Sigmoid colon (tissue), 7 donors: ENCODE measurements at places on chromosomes 4 and X. TPM values are rescaled to one million over a fixed set of nuclear protein-coding genes. Genes with fewer than 3 reads are reported as not detected.

The SHISA3 gene
- 2.1 TPM for polyA plus RNA-seq

The XAGE1A gene
- not detected for polyA plus RNA-seq

The TLR6 gene
- 3.2 TPM for polyA plus RNA-seq

The USP26 gene
- polyA plus RNA-seq, result not detected

The PUDP gene
- 18.2 TPM for polyA plus RNA-seq

DNA sequence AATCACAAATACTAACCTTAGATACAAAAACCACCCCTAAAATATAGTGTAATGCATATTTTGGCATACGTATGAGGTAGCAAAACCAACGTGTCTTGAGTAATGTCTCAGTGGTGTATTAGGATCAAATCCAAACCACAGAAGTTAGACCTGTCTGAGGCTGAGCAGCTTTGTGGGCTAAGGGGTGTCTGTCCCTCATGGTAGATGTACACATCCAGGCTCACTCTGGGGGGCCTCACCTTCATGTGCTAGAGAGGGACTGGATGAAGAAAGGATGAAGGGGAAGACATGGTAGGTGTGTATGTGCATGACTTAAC is 188.0 kb upstream of the TBC1D9 start:
- no peak overlapping the region for H3K4me3 ChIP-seq
- DNase-seq, result no peak
- no peaks in the 10 kb centered on the region for H3K36me3 ChIP-seq
- H3K27ac ChIP-seq, result peak overlapping the region; percentile 51

DNA sequence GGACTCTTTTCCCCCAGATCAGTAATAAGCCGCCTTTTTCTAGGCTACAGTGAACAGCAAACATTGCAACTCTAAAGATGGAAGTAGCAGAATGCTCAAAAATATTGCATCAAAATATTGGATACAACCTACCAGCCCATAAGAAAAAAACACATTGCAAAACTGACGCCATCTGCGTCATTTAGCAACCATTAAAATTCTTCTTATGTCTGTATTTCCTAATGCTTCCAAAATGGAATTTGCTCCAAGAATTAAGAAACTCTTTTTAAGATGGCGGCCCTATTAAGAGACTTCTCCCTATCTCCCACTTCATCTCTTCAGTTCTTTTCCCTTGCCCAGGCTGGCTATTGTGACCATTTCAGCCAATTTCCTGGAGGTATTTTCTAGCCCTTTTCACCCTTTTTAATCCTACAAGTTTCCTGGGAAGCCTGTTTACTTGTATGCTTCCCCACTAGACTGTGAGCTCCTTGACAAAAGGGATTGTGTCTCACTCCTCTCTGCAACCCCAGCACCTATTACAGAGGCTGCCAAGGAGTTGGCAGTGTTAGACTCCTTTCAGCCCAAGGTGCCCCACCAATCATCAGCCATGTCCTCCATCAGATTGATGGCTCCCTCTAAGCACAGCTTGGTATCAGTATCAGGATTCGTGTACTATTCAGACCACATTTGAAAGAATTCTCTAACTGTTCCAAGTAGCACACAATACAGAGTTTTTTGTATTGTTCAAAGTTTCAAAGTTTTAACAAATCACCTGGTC is 4.4 kb downstream of the GPC3 start:
- no peak overlapping the region for H3K27ac ChIP-seq
- H3K27me3 ChIP-seq, result peaks cover 5% of the 10 kb centered on the region
- no peaks in the 10 kb centered on the region for H3K4me1 ChIP-seq
- H3K36me3 ChIP-seq, result no peaks in the 10 kb centered on the region
- no peak for DNase-seq

DNA sequence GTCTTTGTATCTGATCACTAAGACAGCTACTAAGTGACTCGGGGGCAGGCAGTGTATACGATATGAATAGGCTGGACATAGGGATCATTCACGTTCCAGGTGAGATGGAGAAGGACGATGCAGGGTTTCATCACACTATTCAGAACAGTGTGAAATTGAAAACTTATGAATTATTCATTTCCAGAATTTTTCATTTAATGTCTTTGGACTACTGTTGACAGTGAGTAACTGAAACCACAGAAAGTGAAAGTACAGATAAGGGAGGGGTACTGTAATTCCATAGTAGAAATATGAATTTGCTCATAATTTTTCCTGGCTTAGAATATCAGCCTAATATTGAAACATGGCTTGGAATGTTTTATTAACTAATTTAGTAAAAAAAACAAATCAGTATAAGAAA is 24.4 kb downstream of the TMEM144 start:
- H3K36me3 ChIP-seq, result no peaks in the 10 kb centered on the region
- no peaks in the 10 kb centered on the region for H3K27me3 ChIP-seq
- no peak overlapping the region for H3K27ac ChIP-seq
- H3K4me3 ChIP-seq, result no peak overlapping the region
- no peak for DNase-seq
- H3K4me1 ChIP-seq, result no peaks in the 10 kb centered on the region

DNA sequence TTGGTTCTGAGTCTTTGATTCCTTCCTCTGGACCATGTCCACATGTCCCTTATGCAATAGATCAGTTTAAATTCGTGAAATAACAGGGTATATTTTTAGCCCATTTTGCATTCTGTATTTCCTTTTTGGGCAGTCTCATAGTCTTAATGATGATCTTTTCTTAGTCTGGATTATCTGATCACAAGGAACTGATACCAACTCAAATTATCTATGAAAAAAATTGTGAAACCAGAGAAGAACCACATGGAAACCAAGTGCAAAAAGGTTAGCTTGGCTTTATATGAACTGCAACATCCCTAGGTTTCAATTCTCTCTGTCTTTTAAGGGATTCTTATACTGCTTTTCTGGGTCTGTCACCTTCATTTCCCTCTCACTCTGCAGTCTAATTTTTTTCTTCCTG is 608.6 kb upstream of the AADAT start:
- H3K27me3 ChIP-seq, result no peaks in the 10 kb centered on the region
- H3K27ac ChIP-seq, result no peak overlapping the region
- no peaks in the 10 kb centered on the region for H3K36me3 ChIP-seq
- H3K4me1 ChIP-seq, result no peaks in the 10 kb centered on the region

- no peaks in the 10 kb centered on the region for H3K36me3 ChIP-seq
- no peaks in the 10 kb centered on the region for H3K4me1 ChIP-seq
- no peaks in the 10 kb centered on the region for H3K27me3 ChIP-seq
- no peak overlapping the region for H3K4me3 ChIP-seq
Measured at GRCh38 chr4:103397541-103397940, 199.4 kb upstream of the CENPE start.

DNA sequence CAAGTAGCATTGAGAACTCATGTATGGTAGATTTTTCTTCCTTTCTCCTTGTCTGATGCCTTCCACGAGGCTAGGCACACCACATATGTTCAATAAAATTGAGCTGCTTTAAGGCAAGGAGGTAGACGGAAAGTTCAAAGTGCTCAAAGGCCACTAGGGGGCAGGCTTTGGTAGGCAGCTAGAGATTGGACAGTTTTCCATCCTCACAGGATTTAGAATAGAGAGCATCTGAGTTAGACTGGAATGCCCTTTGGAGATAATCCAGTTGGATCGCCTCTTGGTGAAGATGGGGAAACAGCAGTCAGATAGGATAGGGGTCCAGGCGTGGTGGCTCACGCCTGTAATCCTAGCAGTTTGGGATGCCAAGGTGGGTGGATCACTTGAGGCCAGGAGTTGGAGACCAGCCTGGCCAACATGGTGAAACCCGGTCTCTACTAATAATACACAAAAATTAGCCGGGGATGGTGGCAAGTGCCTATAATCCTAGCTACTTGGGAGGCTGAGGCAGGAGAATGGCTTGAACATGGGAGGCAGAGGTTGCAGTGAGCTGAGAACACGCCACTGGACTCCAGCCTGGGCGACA is 30.4 kb downstream of the ELF4 start:
- H3K27ac ChIP-seq, result no peak overlapping the region
- H3K27me3 ChIP-seq, result no peaks in the 10 kb centered on the region
- peak; percentile 83 for DNase-seq
- H3K36me3 ChIP-seq, result no peaks in the 10 kb centered on the region

- H3K27ac ChIP-seq, result no peak overlapping the region
- peaks cover 33% of the 10 kb centered on the region for H3K27me3 ChIP-seq
- H3K36me3 ChIP-seq, result no peaks in the 10 kb centered on the region
- peak; percentile 62 for DNase-seq
Measured at GRCh38 chr4:3674479-3674851, 91.7 kb upstream of the ADRA2C start.

DNA sequence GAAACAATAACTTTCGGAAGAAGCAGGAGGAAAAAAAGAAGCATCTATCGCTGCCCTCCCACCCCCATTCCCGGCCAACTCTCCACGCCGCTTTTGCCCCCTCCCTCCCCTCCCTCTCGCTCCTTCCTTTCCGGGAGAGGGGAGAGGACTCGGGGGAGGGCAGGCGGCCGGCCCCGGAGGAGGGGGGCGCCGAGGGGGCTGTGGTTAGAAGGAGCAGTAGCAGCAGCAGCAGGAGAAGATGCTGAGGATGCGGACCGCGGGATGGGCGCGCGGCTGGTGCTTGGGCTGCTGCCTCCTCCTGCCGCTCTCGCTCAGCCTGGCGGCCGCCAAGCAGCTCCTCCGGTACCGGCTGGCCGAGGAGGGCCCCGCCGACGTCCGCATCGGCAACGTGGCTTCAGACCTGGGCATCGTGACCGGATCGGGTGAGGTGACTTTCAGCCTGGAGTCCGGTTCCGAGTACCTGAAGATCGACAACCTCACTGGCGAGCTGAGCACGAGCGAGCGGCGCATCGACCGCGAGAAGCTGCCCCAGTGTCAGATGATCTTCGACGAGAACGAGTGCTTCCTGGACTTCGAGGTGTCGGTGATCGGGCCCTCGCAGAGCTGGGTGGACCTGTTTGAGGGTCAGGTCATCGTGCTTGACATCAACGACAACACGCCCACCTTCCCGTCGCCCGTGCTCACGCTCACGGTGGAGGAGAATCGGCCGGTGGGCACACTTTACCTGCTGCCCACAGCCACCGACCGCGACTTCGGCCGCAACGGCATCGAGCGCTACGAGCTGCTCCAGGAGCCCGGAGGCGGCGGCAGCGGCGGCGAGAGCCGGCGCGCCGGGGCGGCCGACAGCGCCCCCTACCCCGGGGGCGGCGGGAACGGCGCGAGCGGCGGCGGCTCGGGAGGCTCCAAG is 1.3 kb downstream of the PCDH7 start:
- peaks cover 4% of the 10 kb centered on the region for H3K4me1 ChIP-seq
- H3K27ac ChIP-seq, result peak overlapping the region; percentile 81
- DNase-seq, result peak; percentile 72
- no peaks in the 10 kb centered on the region for H3K36me3 ChIP-seq
- peak overlapping the region; percentile 92 for H3K4me3 ChIP-seq
- peaks cover 5% of the 10 kb centered on the region for H3K27me3 ChIP-seq

GRCh38 chr4:83083925-83084475 is 30.5 kb downstream of the PLAC8 start:
- H3K27me3 ChIP-seq, result no peaks in the 10 kb centered on the region
- H3K4me3 ChIP-seq, result no peak overlapping the region
- H3K36me3 ChIP-seq, result no peaks in the 10 kb centered on the region
- H3K4me1 ChIP-seq, result no peaks in the 10 kb centered on the region
- no peak overlapping the region for H3K27ac ChIP-seq
- no peak for DNase-seq

- H3K4me3 ChIP-seq, result no peak overlapping the region
- H3K27me3 ChIP-seq, result peaks cover 17% of the 10 kb centered on the region
- DNase-seq, result no peak
- no peaks in the 10 kb centered on the region for H3K4me1 ChIP-seq
Measured at GRCh38 chrX:137575596-137576255, 9.8 kb downstream of the ZIC3 start.

DNA sequence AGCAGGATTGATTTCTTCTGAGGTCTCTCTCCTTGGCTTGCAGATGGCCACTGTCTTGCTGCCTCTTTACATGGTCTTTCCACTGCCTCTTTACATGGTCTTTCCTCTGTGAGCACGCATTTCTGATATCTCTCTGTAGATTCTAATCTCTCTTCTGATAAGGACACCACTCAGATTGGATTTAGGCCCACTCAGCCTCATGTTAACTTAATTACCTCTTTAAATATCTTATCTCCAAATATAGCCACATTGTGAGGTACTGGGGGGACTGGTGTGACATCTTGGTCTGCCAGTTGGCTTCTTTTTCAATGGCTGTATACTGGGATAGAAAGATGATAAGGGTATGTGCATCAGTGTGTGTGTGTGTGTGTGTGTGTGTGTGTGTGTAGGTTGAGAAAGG is 153.7 kb downstream of the AWAT2 start:
- H3K4me3 ChIP-seq, result no peak overlapping the region
- H3K4me1 ChIP-seq, result no peaks in the 10 kb centered on the region
- H3K27ac ChIP-seq, result no peak overlapping the region
- DNase-seq, result no peak
- H3K27me3 ChIP-seq, result no peaks in the 10 kb centered on the region
- H3K36me3 ChIP-seq, result no peaks in the 10 kb centered on the region

GRCh38 chrX:145865082-145865481 is 47.5 kb downstream of the SLITRK2 start:
- no peaks in the 10 kb centered on the region for H3K4me1 ChIP-seq
- DNase-seq, result no peak
- H3K36me3 ChIP-seq, result no peaks in the 10 kb centered on the region
- H3K4me3 ChIP-seq, result no peak overlapping the region
- H3K27ac ChIP-seq, result no peak overlapping the region

- no peak for DNase-seq
- no peaks in the 10 kb centered on the region for H3K36me3 ChIP-seq
- H3K27me3 ChIP-seq, result no peaks in the 10 kb centered on the region
- H3K4me1 ChIP-seq, result no peaks in the 10 kb centered on the region
- H3K4me3 ChIP-seq, result no peak overlapping the region
Measured at GRCh38 chr4:32136081-32136787, 1416.1 kb downstream of the PCDH7 start.

GRCh38 chr4:13164783-13165331 is 319.3 kb downstream of the RAB28 start:
- H3K36me3 ChIP-seq, result no peaks in the 10 kb centered on the region
- H3K27ac ChIP-seq, result no peak overlapping the region
- H3K4me1 ChIP-seq, result no peaks in the 10 kb centered on the region
- no peaks in the 10 kb centered on the region for H3K27me3 ChIP-seq
- H3K4me3 ChIP-seq, result no peak overlapping the region
